Kidney capillary endothelial cell (primary cell): ENCODE measurements at places on chromosomes 16 and 17.

- DNase-seq: no peak
These were observed 90.2 kb downstream of the MARCHF10 start for GRCh38 chr17:62717889-62718288.

GRCh38 chr16:72832621-72833248 is 215.2 kb downstream of the ZFHX3 start:
- DNase-seq: peak; percentile 53

GRCh38 chr17:19440421-19440820 is 29.4 kb downstream of the RNF112 start:
- no peak for DNase-seq

DNA sequence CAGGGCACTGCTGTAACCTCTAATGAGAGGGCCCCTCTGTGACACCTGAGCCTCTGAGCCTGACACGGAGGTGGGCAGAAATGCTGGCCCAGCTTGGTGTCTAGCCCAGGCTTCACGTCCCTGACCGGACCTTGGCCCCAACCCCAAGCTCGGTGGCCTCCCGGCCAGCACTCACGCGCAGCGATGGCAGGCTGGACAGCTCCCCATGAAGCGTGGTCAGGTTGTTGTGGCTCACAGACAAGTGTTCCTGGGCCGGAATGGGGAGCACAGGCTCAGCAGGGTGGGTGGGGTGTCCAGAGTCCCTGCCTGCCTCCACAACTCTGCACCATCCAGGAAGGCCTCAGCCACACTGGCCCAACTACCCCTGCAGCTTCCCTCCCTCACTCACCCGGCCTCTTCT is 2.2 kb downstream of the FLII start:
- DNase-seq: no peak

DNA sequence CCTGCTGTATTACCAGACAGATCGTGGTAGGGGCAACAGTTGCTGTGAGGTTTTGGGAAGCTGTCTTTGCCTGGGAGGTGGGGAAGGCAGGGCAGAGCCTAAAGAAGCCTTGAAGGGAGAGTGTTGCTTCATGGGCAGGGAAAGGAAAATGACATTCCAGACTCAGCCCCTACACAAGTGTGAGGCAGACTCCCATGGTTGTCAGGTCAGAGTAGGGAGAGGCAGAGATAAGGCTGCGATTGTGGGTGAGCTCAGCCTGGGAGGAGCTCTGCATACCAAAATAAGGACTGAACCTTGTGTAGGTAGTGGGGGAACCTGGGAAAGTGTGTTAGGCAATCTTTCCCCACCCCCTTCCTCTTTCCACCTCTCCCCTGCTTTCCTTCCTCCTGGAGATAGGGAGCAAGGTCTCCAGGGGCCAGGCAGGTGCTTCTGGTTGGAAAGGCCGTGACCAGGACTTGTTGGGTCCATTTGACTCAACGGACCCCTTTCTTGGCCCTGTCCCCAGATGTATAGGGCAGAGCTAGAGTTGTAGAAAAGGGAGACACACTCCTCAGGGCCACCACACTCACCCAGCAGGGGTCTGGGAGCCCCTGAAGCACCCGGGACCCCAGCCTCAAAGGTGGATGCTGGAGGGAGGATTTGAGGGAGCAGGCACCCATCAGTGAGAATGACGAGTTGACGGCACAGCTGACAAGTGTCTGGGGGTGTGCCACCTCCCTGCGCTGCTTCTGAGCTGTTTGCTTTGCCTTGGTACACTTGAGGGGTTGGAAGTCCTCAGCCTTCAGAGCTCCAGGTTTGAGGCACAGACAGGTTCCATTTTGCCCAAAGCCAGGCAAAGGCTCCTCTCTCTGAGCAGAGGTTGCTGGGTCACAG is 18.5 kb upstream of the TOB1 start:
- DNase-seq: no peak

- no peak for DNase-seq
These were observed 8.8 kb upstream of the ABCA8 start for GRCh38 chr17:68963958-68964357.

DNA sequence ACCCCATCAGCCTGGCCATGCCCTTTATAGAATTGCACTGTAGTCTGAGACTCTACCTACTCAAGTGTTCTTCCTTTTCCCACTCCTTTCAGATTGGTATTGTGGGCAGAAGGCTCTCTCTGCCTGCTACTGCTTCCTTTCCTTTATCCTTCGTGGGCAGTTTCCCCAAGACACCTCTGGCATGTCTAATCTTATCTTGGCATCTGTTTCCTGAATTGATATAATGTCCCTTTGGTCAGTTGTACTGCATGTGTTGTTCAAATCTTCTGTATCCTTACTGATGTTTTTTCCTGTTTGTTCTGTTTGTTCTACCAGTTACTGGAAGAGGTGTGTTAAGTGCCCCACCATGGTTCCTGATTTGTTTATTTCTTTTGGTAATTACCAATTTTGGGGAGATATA is 29.5 kb upstream of the MSI2 start:
- no peak for DNase-seq

- no peak for DNase-seq
These were observed 44.7 kb upstream of the VPS4A start for GRCh38 chr16:69266334-69267063.

GRCh38 chr16:9820476-9821246 is 361.6 kb downstream of the GRIN2A start:
- no peak for DNase-seq

DNA sequence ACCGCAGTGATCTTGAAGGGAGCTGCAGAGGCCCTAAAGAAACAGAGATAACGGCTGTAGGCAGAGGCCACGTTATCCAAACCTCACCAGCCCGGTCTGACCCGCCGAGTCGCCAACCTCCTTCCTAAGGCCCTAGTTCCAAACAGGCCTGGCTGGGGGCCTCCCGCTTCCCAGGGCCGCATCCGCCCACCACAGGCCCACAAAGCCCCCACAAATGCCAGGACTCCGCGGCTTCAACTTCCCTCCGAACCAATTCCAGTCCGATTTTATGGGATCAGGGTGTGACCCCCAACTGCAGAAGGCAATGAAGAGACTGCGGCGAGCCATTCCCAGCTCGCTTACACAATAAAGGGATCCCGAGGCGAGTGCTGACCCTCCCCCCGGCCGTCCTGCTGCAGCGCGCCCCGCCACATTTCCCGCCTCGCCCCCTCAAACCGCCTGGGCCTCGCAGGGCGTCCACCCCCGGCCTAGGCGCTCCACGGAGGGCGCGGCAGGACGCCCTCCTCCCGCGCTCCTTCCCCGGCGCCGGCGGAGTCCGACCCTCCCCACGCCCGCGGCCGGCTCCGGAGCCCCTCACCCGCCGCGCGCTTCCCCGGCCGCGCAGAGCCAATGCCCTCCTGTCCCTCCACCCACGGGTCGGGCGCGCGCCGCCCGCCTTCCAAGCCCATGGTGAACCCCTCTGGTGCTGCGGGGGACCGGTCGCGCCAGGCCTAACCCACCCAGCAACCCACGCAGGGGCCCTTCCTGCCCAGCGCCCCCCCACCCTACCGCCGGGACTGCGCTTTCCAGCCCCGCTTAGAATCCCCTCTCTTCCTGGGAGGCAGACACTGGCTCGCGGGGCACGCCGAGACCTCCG is 926 bp downstream of the MYH10 start:
- peak; percentile 10 for DNase-seq

DNA sequence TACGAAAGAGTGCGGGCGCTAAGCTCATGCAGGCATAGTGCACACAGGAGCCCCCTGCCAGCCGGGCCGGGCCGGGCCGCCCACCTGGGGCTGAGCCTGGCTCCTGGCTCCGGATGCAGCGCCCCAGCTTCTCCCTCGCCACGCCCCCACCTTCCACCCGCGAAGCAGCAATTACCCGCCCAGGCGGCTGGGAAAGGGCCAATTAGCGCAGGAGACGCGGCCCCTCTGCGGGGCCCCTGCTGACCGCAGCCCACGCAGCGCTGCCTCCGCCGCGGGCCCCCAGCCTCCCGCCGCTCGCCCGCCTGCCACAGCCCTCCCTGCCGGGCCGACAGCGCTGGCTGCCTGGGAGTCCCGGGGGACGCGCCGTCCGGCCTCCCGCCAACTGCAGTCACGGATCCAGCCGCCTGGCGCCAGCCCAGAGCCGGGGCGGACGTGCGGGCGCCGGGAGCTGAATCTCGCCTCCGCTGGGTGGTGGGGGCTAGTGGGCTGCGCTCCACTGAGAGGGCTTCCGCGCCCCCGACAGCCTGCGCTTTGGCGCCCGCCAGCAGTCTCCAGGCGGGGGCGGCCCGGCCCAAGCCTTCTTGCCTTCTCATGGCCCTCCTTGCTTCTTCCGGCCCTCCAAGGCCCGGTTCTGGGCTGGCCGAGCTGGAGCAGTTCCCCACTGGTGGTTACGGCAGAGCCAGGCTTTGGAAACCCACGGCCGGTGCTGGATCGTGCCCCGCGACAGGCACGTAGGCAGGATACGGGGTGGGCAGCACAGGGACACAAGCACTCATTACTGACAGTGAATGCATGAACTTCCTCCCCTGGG is 14.9 kb upstream of the CBFB start:
- peak; percentile 83 for DNase-seq

- peak; percentile 68 for DNase-seq
These were observed 92.8 kb downstream of the IRX3 start for GRCh38 chr16:54193665-54194333.

DNA sequence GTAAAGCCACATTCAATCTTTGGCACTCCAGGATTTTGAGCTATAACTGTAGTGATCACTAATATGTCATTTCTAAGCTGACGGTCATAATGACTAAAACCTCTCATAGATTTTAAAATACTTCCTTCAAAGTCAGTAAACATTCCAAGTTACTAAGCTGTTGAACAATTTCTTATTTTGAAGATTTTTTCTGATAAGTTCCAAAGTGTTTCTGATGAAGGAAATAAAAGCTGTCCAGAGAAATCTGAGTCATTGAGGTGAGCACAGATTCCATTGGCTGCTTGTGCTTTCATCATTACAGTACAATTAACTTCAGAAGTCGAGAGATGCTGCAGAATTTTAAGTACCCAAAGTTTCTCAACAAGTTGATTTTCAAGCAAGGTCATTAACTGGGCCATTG is 23.9 kb downstream of the NLRC5 start:
- DNase-seq: no peak

DNA sequence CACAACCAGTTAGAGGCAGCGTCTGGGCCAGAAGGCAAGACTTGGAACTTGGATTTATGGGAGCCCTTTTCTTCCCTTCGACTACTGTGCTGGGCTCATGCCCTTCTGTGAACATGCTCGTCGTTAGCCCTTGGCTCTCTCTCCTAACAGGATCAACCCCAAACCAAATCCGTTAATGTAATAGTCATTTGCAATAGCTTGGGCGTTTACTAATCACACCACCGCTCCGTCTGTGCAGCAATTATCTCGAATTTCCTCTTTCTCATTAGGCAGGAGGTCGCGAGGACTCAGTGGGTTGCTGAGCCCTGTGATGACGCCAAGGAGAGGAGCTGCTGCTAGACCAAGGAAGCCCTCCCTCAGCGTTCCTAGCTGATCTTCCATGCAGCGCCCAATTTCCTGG is 114.7 kb downstream of the ENGASE start:
- DNase-seq: no peak

- no peak for DNase-seq
These were observed 348.7 kb upstream of the TNRC6C start for GRCh38 chr17:77609553-77610517.

GRCh38 chr16:87948119-87948545 is 3.1 kb upstream of the BANP start:
- no peak for DNase-seq

GRCh38 chr16:75148311-75149195 is at the start of gene ZFP1:
ZFP1 (plus strand) TSS chr16:75148524; CDS start chr16:75152952, 4,428 bp downstream.
- peak; percentile 85 for DNase-seq

DNA sequence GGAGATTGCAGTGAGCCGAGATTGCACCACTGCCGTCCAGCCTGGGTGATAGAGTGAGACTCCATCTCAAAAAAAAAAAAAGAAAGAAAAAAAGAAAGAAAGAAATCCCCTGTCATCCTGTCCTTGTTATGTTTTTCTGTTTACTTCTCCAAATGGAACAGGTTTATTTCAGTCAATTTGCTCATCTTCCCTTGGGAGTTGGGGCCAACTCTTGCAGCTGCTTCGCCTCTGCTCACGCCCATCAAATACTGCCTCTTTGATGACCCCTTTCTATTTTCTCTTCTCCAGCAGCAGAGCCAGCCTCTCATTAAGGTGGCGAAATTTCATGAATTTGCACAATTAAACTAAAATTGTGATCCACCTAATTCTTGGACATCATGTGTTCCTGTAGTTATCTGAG is 173.4 kb downstream of the ZNF18 start:
- DNase-seq: no peak

- DNase-seq: no peak
These were observed 78.1 kb upstream of the MPHOSPH6 start for GRCh38 chr16:82248012-82248656.

DNA sequence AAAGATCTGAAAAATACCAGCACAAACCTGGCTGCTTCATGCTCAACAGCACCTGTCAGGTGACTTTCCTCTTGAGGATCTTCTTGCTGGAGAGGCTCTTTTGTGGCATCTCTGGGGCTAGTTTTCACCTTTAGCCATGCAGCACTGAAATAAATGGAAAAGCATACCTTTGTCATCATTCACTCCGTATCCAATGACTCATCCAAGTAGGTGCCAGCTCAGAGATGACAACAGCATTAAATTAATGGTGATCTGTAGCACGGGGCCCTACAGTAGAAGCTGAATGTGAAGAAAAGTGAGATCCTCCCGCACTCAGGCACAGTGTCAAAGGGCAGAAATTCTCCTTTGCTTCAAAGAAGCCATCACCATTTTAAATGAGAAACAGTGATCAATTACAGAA is 32.2 kb downstream of the KIAA0753 start:
- DNase-seq: no peak

GRCh38 chr17:34902831-34903547 is 58.3 kb downstream of the CCT6B start:
- DNase-seq: no peak

DNA sequence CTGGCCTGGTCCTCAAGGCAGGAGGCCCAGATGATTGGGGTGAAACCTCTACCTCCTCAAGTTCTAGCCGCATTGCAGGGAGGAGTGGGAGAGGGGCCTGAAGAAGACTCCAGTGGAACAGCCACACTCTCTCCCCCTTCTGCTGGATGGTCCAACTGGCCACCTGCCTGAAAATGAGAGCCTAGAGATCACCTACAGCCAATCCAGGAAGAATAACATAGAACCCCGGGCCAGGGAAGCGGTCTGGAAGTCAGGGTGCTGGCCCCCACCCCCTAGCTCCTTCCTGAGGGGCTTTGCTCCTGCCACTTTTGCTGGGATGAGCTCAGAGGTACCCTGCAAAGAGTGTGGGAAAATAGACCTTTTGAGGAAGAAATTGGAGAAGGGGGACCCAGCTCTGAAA is 1.8 kb downstream of the SLC6A2 start:
- no peak for DNase-seq
